Large intestine (tissue), 12 donors: ENCODE measurements at places on chromosomes 4 and X. TPM values are rescaled to one million over a fixed set of nuclear protein-coding genes. Genes with fewer than 3 reads are reported as not detected.

Gene TXK
- 4.9 TPM for polyA plus RNA-seq

DNA sequence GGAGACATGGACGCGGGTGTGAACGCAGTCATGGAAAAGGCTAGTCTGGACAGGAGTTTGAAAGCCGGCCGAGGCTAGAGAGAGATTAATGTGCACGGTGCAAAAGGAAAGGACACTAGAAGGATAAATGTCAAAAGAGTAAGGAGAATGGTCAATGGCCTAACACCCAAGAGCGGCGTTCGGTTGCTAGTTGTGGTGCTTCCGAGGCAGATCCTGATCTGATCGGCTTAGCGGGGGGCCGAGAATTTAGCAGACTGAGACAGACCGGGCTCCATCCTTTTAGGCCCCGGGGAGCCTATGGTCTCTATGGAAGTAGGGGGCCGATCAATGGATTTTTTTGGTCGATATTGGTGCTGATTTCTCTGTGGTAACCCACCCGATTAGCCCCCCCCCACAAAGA is 6.9 kb downstream of the GAGE10 start:
- DNase-seq, result no peak

GRCh38 chr4:124337874-124338273 is 374.7 kb downstream of the ANKRD50 start:
- no peak for DNase-seq

DNA sequence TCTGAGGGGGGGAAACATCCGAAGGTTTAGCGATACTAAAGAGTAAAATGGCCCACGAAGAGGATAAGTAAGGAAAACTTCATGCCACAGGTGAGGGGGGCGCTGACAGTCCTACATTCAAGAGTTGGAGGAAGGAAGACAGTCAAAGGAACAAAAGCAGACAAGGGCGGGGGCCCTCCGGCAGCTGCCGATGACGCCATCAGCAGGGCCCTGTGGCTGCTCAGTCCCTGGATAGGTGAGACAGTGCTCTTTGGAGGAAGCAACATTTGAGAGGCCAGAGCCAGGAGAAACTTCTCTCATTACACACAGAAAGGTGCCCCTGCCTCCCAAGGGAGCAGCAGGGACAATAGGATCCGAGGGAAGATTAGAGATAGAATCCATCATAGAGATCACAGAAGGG is 41.5 kb downstream of the RAB40AL start:
- no peak for DNase-seq

Gene SPOCK3
- 22.4 TPM for polyA plus RNA-seq

DNA sequence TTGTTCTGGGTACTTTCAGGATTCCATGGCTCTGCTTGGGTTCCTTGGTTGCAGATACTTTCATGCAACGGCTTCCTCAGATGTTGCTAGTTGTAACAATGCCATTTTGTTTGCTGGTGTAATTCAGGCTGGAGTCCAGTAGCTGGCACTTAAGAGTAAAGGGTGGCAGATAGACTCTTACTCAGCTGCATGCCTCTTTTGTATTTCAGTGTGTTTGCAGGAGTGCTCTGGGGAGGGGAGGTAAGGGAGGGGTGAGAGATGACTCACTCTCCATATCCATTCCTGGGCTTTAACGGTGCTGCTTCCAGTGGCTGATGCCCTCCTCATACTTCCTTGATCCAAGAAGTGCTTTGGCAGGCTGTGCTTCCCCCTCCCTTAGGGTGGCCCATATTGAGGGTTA is 155.2 kb downstream of the ZNF330 start:
- no peak for DNase-seq

Gene RS1
- 0.03 TPM for polyA plus RNA-seq

Gene WDFY3
- polyA plus RNA-seq, result 28.9 TPM

GRCh38 chrX:19846995-19847790 is 40.2 kb downstream of the SH3KBP1 start:
- DNase-seq, result peak; percentile 40

Gene SOWAHB
- 3.9 TPM for polyA plus RNA-seq

Gene MAP7D2
- 4.1 TPM for polyA plus RNA-seq

Gene IGFBP7
- 90.4 TPM for polyA plus RNA-seq

Gene ATOH1
- polyA plus RNA-seq, result 34.2 TPM

Gene ZDHHC15
- polyA plus RNA-seq, result 1.5 TPM

DNA sequence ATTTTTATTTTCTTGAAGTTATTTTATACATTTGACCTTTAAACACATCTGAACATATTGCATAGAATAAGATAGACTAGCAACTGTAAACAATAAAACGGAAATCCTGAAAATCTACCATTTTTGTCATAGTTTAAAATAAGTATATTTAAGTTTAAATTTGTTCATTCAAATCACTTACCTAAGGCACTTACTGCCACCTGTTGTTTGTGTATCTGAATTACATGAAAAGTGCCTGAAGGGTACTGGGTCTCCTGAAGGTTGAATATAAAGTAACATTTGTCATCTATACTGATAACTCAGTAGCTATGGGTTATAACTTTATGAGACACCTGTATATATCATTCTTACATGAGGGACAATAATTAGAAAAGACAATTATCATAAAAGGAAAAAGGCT is 38.6 kb downstream of the TRPC5 start:
- DNase-seq, result no peak

GRCh38 chr4:108155373-108155772 is 13.4 kb downstream of the LEF1 start:
- DNase-seq, result no peak

Gene VBP1
- polyA plus RNA-seq, result 43.9 TPM

DNA sequence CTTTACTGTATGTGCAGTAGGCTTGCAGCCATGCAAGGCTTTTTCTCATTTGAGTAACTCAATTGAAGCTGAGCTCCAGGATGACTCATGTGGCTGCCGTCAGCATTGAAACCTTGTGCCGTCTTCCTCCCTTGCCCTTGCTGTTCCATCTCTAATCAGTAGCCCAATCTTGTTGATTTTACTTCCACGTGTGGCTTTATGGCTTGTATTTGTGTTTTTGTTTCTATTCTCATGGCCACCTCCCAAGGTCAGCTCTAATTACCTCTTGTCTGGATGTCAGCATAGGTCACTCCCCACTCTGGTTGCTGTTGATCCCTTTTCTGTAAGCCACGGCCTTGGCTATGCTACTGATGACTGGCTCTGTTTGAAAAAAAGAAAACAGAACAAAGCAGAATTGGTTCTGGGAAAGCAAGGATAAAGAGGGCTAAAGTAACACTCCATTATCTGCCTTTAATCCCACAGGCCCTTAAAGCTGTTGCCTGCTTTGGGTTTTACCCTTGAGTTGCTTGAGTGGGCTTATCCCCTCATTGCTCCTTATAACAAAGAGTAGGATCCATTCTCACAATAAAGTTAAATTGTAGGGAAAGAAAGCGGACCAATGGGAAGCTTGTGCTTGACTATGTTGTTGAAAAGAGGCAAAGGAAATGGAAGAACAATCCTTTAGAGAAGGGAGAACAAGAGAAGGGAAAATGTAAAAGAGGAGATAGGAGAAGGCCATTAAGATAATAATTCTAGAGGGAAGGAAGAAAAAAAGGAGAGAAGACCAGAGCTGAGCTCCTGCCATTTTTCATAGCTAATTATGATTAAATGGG is 173.9 kb upstream of the PGRMC2 start:
- no peak for DNase-seq
